NCI-H774 (cell line): ENCODE measurements at places on chromosomes 2 and 18.

- no peak for DNase-seq
Observed at GRCh38 chr2:96531366-96531765, 5.2 kb upstream of the ARID5A start.

- DNase-seq = no peak
Observed at GRCh38 chr2:96113951-96114350, 2.4 kb downstream of the ADRA2B start.

- no peak for DNase-seq
Observed at GRCh38 chr2:238694136-238694755, 153.6 kb upstream of the TWIST2 start.

- DNase-seq = no peak
Observed at GRCh38 chr2:9463698-9464034, 10.7 kb upstream of the IAH1 start.

- DNase-seq = peak; percentile 73
Observed at GRCh38 chr2:134460583-134460998, 206.7 kb downstream of the MGAT5 start.

DNA sequence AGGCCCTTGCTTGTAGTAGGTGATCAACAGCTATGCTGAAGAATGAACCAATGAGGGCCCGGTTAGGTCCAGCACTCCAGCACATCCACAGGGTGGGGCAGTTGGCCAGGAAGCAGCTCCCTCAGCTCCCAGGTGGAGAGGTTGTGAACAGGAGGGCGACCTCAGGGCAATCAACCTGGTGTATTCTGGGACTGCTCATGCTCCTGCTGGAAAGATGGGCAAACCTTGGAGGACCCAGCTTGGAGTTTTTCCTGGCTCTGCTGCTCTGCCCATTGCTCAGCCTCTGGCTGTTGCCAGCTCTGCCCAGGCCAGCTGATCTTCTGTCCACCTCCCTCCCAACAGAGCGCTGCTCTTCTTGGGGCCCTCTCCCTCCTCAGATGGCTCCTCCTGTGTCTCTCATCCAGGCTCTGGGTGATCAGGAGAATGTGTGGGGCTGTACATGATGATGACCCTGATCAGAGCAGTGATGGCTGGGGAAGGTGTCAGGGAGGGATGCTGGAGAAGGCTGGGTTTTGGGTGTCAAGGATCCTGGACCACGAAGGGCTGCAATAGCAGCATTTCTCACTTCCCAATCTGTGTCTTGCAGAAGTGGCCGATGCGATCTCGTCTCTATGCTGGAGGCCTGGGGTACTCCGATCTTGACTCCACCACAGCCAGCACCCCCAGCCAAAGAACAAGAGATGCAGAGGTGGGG lies 3.4 kb downstream of the TCF23 start:
- no peak for DNase-seq

- no peak for DNase-seq
Observed at GRCh38 chr2:68827666-68828065, 43.5 kb downstream of the BMP10 start.

GRCh38 chr2:106562268-106563186 lies 75.4 kb downstream of the CD8B2 start:
- DNase-seq = no peak

DNA sequence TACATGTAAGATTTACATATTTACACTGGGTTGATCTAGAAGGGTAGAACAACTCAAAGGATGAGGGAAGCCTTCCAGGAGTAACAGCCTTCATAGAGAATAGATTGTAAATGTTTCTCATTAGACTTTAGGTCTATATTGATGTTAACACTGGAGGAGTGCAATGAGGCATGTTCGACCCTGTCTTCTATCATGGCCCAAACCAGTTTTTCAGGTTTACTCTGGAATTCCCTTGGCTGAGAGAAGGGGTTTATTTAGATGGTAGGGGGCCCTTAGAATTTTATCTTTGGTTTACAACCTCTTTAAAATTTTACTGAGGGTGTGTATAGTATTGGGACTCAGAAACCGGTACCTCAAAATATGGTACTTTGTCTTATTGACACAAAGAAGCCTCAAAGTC lies 634.9 kb upstream of the PIK3C3 start:
- no peak for DNase-seq

GRCh38 chr2:232523682-232524597 lies 2.0 kb upstream of the CHRND start:
- no peak for DNase-seq

GRCh38 chr2:223042284-223042683 lies 9.7 kb upstream of the KCNE4 start:
- no peak for DNase-seq

GRCh38 chr2:130241041-130241707 lies 42.9 kb upstream of the TUBA3E start:
- no peak for DNase-seq

GRCh38 chr18:7464245-7464966 lies 102.7 kb upstream of the PTPRM start:
- DNase-seq = no peak

DNA sequence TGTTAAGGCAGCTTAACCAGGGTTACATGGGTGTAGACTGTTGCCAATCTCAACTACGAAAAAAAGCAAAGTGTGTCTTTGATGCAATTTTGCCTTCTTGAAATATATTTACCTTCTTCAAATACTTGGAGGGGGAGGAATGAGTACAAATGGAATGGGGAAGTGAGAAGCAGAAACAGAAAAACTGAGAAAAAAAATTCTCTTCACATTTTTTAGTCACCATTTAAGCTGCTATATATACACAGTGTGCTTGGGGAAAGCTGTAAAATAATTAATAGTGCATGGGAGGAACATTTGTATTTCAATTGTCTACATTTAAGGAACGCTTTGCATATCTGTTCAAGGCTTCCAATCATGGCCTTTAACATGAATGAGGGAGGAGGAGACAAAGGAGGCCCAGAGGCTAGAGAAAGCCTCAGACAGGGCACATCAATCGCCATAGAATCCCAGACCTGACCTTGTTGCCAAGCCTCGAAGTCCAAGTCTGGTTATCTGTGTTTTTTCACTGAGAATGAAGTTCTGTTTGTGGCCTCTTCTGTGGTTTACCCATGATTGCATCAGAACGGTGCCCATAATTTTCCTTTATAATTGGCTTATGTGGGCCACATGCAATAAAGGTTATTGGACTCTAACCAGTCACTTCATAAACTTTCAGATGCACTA lies 158.6 kb downstream of the PIK3C3 start:
- DNase-seq = no peak

DNA sequence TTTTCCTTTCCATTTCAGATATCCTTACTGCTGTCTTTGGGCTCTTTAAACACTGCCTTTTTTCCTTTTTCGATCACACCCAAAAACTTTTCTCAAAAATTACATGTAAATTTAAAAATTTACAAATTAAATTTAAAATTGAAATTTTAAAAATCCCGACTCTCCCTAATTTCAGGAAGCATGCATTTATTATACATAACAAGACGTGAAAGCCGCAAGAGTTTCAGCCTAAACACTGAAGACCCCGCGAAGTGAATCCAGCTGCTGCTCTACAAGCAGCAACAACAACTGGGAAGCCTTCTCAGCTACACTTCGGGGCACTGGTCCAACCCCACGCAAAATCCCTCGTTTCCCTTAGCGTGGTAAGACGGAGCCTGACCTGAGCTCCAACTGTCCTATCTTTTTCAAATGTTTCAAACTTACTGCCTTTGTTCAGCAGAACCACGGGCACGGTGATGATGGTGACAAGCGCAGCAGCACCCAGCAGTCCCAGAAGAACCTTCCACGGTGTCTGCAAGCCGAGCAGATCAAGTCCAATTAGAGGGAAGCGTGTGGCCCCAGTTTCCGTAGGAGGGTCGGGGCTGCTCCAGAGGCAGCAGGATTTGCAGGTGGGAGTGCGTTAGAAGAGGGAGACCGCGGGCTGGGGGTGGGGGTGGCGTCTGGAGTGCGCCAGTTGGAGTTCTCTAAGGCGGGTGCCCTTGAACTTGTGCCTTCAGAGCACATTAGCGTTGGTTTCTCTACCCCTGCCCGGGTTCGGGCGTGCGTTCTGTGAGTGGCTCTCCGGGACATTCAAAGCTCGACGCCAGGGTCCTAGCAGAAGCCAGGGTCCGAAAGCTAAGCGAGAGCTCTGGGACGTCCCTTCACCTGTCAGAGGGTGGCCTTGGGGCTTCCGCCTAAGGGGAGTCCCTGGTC lies 783 bp downstream of the DPP4 start:
- no peak for DNase-seq

- DNase-seq = no peak
Observed at GRCh38 chr2:153072813-153073212, 354.4 kb downstream of the ARL6IP6 start.

DNA sequence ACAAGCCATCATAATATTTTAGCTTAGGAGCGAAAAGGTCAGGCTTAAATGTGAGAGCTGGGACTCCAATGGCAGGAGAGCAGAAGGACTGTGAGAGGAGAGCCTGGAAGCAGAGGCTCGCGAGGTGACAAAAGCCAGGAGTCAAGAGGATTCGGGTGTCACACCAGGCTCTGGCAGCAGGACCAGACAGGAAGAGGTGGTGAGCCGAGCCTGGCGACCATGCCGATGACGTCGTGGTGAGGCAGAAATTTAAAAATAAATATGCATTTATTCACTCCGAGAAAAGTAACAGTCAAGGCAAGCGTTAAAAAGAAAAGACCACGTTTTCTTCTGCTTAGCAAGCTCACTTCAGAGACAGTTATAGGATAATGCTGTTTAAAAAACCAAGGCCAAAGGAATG lies 31.3 kb upstream of the ZNF236 start:
- no peak for DNase-seq

GRCh38 chr2:210496512-210496911 lies 20.0 kb upstream of the LANCL1 start:
- DNase-seq = no peak

DNA sequence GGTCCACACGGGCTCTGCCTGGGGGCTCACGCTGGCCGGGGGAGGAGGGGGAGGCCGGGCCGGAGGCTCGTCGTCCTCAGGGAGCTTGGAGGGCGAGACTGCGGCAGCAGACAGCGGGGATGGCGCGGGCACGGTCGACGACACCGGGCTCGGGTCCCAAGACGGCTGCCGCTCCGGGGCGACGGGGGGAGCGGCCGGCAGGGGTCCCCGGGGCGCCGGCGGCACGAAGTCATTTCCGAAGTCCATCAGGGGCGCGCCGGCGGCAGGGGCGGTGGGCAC lies 491 bp downstream of the RTN4 start:
- DNase-seq = no peak

DNA sequence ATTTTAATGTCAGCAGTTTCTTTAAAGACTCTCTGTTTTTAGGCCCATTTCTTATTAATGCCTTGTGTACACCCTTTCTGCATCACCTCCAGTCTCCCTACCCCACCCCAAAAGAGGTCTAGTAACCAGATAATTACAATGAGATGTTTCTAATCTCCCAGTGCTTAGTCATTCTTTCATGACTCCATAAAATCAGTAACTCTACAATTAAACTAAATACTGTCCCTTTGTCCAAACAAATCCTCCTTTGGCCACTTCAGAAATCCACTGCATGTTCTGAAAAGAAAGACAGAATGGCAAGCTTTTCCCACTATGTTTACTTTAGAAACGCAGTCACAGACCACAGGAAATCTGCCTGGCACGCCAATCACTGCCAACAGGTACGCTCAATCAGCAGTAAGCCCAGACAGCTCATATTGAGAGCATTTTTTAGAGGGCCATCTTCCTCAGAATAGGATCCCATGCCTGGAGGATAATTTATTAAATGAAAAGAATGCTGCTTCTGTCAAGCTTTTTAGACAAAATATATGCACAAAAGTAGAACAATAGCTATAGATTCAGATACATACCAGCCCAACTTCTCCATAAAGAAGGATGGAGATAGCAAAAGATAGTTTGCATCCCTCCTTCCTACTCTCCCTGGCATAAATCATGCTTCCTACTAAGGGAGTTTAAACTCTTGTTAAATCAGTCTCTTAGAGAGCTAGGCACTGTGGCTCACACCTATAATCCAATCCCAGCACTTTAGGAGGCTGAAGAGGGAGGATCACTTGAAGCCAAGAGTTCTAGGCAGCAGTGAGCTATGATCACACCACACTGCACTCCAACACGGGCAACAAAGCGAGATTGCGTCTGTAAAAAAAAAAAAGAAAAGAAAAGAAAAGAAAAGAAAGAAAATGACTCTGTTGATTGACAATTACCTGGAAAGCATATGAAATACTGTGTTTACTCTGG lies 14.6 kb downstream of the CLASP1 start:
- DNase-seq = peak; percentile 7

DNA sequence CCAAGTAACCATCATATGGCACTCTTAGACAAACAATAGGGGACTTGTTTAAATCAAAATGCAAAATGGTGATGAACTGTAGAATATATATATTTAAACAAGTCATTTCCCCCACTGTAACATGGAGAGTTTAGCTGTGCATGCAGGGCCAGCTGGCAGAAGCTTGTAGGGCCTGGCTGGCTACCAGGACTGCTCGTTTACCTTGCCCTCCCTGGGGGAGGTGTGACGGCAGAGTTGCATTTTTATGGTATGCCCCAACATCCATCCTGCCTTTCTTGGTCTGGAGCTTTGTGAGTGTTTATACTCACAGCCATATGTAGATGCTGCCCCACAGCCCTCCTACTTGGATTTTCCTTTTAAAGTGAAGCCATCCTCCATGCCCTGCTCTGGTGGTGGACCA lies 101.7 kb upstream of the ZFP36L2 start:
- no peak for DNase-seq

DNA sequence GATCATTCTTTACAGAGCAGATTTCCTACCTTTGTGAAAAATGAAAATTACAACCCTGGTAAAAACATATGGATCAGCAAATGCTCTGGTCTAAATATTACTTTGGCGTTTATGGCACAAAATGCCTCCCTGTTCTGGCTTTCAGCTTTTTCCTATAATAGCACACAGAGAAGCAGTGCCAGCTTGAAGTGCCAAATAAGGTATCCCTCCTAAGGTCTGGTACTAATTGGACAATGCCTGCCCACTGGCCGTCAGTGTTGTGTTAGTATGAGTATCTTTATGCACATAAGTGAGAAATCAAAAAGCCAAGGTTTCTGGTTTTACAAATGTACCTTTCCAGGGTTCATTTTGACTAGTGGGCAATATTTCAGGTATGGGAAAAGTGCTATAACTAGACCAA lies 1293.7 kb upstream of the FAM98A start:
- DNase-seq = no peak

DNA sequence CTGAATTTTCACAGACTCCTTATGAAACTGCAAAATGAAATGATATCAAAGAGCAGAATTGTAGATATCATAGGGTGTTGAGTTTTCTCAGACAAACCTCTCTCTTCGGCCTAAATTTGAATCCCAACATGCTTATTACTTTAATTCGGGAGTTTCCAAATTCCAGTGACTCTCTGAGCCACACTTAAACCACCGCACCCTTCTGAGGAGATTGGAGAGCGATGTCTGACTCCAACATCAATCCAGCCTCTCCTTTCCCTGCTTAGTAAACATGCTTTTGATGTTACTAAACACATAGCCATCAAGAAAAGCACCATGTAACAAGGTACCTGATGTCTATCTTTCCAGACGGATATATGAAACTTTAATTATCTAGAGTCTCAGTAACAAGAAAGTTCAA lies 103.1 kb upstream of the ARHGAP28 start:
- DNase-seq = no peak

- DNase-seq = no peak
Observed at GRCh38 chr2:96204836-96205624, 3.6 kb downstream of the STARD7 start.
